ENCODE measurements at places on chromosomes 5 and 9. TPM values are rescaled to one million over a fixed set of nuclear protein-coding genes. Genes with fewer than 3 reads are reported as not detected.

Gene SH3RF2
- 0.84 TPM for total RNA-seq

Gene WDR41
- 33.6 TPM for total RNA-seq

Gene ANXA6
- total RNA-seq = 266 TPM

Gene GDA
- not detected for total RNA-seq

Gene C5orf34
- total RNA-seq = 6.5 TPM

Gene PDE6A
- total RNA-seq = not detected

Gene EPB41L4B
- 0.15 TPM for total RNA-seq

Gene SLC34A3
- total RNA-seq = not detected

Gene C9orf40
- 5.1 TPM for total RNA-seq

Gene PCDHA1
- not detected for total RNA-seq

Gene SOX30
- not detected for total RNA-seq

Gene DMRT3
- not detected for total RNA-seq

Gene PCAT7
- not detected for total RNA-seq

Gene OR1Q1
- total RNA-seq = not detected

Gene PFN3
- total RNA-seq = not detected

Gene RANBP3L
- not detected for total RNA-seq

Gene SPINK13
- total RNA-seq = not detected

Gene SVEP1
- total RNA-seq = 0.29 TPM

Gene BNIP1
- total RNA-seq = 15.7 TPM

Gene NDUFS6
- 49.9 TPM for total RNA-seq

Gene PCDHA4
- total RNA-seq = 0.14 TPM

Gene DMAC1
- total RNA-seq = 49.6 TPM

Gene GZMA
- total RNA-seq = not detected

Gene FCN1
- total RNA-seq = not detected

Gene IL13
- not detected for total RNA-seq

Gene DIRAS2
- total RNA-seq = not detected

Gene CARTPT
- not detected for total RNA-seq

Gene PKD2L2
- total RNA-seq = not detected

Gene SARDH
- 0.30 TPM for total RNA-seq

Gene CDC25C
- total RNA-seq = 13.3 TPM

Gene NDUFS4
- total RNA-seq = 76.2 TPM

Gene MSMP
- total RNA-seq = 18.8 TPM

Gene SLC6A7
- total RNA-seq = not detected

Gene RBM18
- total RNA-seq = 28.6 TPM

Gene CARD6
- total RNA-seq = 21.1 TPM

Gene PRRT1B
- not detected for total RNA-seq

Gene PPIC
- total RNA-seq = 26.5 TPM

Gene NR5A1
- not detected for total RNA-seq

Gene LCN1
- not detected for total RNA-seq

Gene PCDH1
- total RNA-seq = 136 TPM

Gene AFAP1L1
- total RNA-seq = 73.2 TPM

Data from endothelial cell of umbilical vein (primary cell).